ENCODE measurements at places on chromosomes 2 and 18. TPM values are rescaled to one million over a fixed set of nuclear protein-coding genes. Genes with fewer than 3 reads are reported as not detected.

The AKAIN1 gene
- not detected for total RNA-seq

The ASIC4 gene
- total RNA-seq, result 0.14 TPM

The FTCDNL1 gene
- 0.78 TPM for total RNA-seq

The TEX261 gene
- 23.1 TPM for total RNA-seq

The RAB31 gene
- total RNA-seq, result 0.11 TPM

The TMEM198 gene
- 0.31 TPM for total RNA-seq

The TLX2 gene
- total RNA-seq, result not detected

The POMC gene
- 3.0 TPM for total RNA-seq

The REG1B gene
- total RNA-seq, result not detected
